ENCODE measurements at places on chromosomes 4 and X.

GRCh38 chr4:86564795-86565194 lies 29.3 kb upstream of the PTPN13 start:
- DNase-seq: no peak

- no peak for DNase-seq
These were observed 113.0 kb downstream of the ARX start for GRCh38 chrX:24902806-24903205.

- DNase-seq: peak; percentile 31
These were observed 168.9 kb downstream of the ZNF674 start for GRCh38 chrX:46376246-46376885.

DNA sequence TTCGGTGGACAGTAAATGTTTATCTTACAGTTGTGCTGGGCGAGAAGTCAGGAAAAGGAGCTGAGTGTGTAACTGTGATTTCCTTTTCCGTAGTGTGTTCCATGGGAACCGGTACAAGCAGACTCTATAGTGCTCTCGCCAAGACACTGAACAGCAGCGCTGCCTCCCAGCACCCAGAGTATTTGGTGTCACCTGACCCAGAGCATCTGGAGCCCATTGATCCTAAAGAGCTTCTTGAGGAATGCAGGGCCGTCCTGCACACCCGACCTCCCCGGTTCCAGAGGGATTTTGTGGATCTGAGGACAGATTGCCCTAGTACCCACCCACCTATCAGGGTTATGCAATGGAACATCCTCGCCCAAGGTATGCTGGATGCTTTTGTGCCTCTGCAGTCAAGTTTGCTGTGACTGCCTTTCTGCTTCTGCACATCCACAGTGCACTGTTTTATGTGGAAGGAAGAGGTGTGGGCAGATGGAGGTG lies 27.4 kb downstream of the NOCT start:
- no peak for DNase-seq

DNA sequence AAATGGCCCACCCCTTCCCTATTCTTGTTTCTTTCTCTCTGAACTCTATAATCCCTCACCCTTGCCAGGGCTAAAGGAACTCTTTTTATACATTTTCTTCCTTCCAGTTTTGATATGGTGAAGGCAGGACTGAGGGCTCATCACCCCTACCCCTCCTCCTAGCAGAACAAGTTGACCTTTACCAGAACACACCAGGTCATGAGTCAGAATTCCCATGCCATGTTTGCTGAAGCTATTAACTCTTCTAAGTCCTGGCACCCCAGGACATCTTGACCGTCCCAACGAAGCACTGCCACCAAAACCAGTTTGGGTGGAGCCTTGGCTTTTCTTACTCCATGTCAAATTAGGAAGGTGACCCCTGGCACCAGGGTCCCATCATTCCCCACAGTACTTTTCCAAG lies 57.5 kb upstream of the DYNLT3 start:
- no peak for DNase-seq

DNA sequence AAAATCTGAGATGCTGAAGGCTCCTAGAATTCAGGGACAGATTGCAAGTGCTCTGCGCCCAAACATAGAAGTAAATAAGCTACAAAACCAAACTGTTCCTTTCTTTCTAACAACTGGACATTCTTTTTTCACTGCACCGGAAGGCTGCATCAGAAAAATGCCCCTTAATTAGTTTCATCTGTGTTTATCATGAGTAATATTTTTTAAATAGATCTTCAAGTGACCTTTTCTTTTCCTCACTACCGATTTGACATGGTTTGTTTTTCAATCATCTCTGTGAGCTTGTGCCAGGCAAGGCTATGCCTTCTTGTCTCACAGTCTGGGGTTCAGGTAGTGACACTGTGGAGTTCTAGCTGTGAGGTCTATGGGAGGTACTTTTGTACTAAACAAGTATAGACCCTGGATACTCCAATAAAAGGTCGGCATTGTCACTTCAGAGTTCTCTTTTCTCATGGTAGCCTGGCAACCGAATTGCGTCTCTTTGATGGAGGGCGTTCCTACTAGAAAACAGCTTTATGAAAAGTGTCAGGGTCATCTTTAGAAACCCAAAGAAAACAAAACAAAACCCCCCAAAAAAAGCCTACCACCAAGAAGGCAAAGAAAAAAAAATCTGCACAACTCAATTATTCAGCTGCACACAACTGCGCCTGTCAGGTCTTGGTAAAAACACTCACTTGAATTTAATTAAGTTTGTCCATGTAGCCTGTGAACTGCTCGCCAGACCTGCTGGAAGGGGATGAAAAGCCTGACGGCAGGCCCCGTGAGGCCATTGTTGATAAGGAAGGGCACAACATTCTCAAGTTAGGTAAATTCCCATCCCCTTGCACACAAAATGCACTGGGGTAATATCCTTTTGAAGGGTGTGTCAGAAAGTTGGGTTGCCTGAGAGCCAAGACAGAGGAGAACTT lies 22.8 kb upstream of the ADAMTS3 start:
- no peak for DNase-seq

- no peak for DNase-seq
These were observed 10.1 kb downstream of the SCARB2 start for GRCh38 chr4:76203541-76203940.

DNA sequence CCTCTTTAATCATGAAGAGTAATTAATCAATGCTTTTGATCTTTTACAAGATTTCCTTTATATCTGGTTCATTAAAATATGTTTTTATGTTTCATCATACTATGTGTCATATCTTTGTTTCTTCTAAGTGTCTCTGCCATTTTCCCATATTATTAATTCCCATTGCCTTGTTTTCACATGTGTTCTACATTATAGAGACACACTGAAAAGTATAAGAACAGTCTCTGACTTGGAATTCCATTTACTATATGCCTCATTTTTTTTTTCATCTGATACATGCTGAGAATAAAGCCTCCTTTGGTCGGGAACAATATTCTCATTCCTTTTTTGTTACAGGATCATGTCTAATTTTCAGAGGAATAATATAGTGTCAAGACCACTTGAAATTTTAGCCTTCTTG lies 4.3 kb downstream of the BANK1 start:
- no peak for DNase-seq

DNA sequence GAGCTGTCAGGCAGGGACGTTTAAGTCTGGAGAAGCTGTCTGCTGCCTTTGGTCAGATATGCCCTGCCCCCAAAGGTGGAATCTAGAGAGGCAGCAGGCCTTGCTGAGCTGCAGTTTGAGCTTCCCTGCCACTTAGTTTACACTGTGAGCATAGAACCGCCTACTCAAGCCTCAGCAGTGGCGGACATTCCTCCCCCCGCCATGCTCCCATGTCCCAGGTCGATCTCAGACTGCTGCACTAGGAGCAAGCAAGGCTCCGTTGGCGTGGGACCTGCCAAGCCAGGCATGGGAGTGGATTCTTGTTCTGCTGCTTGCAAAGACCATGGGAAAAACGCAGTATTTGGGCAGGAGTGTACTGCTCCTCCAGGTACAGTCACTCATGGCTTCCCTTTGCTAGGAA lies 24.3 kb downstream of the PLK4 start:
- DNase-seq: no peak

DNA sequence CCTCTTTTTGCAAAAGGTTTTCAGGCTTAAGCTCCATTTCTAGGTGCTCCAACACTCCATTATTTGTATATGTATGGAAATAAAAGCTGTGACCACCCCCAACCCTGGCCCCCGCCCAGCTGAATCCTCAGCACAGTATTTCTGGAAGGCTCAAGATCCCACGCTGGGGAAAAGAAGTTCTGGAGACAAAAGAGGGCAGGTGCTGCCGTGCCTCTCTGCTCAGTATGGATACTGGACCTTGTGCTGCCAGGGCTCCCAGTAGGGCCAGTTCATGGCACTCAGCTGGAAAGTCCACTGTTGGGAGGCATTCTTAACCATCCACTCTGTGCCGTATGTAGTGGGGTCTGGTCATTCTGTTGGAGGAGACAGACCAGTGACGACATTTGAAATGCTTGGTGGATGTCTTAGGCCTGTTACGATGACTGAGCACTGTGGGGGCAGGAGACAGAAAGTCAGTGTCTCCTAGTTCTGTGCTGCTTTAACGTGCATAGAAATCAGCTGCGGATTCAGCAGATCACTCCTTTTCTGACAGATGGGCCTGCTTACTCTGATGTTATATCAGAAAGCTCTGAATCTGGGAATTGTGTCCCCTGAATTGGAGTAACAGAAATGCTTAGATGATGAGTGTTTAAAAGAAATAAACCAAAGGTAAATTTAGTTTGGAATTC lies 48.4 kb upstream of the MSANTD1 start:
- DNase-seq: no peak

- no peak for DNase-seq
These were observed 100.2 kb upstream of the USP38 start for GRCh38 chr4:143084566-143084965.

Data from activated T-cell treated with anti-CD3 and anti-CD28 coated beads, Interleukin-2, amount 50 U/mL, for 24 hours (primary cell).